ENCODE measurements at places on chromosomes 12 and 14.

GRCh38 chr12:107458163-107458562, 227.4 kb upstream of the PWP1 start:
- no peak for DNase-seq

- DNase-seq, result no peak
Observed at GRCh38 chr14:86035882-86036281, 505.9 kb downstream of the FLRT2 start.

GRCh38 chr12:29023436-29024076, 125.5 kb upstream of the FAR2 start:
- no peak for DNase-seq

DNA sequence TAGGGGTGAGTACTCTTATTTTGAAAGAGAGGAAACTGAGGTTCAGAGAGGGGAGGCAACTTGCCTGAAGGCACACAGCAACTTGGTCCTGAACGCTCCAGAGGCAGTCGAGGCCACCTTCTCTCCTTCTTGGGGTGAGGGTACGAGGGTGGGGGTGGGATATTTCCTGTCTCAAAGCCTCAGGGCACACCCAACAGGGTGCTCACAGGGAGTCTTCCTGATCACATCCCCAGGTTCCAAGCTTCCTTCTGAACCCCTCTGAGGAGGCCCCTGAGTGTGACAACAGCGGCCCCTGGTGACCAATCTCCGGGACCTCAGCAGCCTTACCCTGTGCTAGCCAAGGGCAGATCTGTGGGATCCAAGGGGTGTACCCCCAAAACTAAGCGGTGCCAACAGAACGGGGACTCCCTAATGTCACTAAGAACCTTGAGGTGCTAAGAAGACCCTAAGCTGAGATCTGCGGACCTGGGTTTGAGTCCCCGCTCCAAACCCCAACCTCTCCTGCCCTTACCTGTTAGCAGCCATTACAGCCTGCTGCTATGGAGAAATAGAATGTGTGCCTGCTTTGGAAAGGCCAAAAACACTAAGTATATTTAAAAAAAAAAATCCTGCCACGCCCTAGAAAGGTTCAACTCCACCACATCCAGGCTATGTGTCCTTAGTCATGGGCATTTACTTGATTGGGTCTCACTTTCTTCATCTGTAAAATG, 57.9 kb downstream of the TRPV4 start:
- DNase-seq, result peak; percentile 49

DNA sequence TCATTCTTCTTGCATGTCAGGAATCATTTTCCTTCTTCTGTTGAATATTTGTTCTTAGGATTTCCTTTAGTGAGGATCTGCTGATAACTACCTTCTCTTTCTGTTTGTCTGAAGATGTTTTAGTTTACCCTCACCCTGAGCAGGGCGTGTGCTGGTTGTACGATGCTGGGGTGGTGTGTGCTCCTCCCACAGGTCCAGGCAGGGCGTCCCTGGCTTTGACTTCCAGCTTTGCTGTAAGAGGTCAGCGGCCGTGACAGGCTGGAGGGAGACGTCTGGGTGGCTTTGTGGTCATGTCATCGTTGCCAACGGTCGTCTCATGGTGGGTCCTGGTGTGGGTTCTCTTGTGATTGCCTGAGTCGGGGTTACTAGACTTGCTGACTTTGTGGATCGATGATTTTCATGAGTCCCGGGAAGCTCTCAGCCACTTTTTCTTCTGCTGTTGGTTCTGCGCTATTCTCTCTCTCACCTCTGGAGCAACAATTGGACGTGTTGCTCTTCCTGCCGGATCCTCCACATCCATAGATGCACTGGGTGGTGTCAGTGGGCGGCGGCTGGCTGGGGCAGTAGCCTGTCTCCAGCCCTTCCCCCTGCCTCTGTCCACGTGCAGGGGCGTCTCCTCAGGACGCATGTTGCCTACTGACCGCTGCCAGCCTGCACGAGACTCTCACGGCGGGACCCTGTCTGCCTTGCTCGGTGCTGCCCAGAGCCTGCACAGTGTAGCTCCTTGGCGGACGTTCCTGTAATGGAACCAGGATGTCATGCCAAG, 8.4 kb downstream of the PACS2 start:
- no peak for DNase-seq

- DNase-seq, result no peak
Observed at GRCh38 chr12:21766403-21766802, 8.1 kb downstream of the KCNJ8 start.

GRCh38 chr14:100406505-100407131, 83.5 kb downstream of the SLC25A47 start:
- no peak for DNase-seq

DNA sequence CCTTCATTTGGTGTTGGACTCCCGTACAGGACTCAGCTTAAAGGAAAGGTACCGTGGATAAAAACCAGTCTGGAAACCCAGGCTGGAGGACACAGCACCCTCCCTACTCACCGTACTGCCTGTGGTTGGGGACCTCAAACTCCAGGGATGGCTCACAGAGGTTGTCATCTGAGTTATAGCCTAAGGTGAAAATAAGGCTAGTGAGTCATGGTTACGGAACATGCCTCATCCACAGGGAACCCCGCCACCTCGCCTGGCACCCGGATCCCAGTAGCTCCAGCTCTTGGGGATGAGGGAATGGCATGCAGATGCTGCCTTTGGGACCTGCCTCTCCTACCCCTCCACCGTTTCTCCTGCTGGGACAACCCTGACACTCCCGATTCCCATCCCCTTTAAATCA, 36.8 kb upstream of the GPR68 start:
- no peak for DNase-seq

DNA sequence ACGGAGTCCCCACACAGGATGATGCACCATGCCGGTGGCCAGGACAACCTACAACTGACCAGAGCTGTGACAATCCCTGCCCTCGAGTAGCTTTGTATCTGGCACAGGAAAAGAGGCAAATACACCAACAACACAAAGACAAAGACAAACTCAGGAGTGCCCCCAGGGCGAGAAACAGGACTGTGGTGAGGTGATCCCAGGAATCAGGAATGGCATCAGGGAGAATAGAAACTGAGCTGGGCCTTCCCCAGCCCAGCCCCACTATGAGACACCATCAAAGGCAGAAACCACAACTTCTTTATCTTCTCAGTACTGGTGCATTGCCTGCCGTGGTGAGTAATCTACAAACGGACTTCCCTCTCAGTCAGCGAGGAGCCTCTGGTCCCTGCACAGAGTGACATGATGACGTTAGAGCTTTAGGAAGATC, 157.7 kb downstream of the TTC7B start:
- no peak for DNase-seq

DNA sequence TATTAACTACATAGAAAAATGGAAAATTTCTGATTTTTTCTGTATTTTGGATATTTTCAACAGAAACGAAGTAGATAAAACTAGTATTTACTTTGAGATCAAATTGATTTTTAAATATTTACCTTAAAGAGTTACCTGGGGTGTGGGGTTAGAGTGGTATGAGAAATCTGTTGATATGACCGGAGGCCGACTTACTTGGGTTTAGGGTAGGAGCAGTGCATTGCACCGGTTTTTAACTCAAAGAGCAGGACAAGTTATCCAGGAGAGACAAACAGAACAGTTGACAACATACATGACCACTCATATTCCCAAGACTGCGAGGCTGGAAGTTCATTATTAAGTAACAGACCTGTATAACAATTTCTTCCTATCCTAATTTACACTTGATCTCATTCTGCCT, 31.4 kb downstream of the TPH2 start:
- no peak for DNase-seq

DNA sequence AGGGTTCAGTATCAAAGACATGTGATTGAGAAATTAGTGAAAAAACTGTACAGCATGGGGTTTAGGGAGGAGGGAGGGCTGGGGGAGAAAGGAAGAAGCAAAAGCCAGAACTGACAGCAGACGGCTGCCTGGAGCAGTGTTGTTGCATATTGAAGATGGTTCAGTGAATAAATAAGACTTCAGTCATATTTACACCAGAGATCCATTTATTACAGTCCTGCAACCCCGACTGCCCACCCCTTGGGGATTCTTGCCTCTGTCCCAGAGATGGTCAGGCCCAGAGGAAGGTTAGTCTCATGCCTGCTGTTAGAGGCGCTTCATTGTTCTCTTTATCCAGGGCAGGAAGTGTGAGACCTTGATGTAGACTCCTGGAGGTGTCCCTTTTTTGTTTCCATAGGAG, 3.2 kb downstream of the GZMH start:
- DNase-seq, result no peak

DNA sequence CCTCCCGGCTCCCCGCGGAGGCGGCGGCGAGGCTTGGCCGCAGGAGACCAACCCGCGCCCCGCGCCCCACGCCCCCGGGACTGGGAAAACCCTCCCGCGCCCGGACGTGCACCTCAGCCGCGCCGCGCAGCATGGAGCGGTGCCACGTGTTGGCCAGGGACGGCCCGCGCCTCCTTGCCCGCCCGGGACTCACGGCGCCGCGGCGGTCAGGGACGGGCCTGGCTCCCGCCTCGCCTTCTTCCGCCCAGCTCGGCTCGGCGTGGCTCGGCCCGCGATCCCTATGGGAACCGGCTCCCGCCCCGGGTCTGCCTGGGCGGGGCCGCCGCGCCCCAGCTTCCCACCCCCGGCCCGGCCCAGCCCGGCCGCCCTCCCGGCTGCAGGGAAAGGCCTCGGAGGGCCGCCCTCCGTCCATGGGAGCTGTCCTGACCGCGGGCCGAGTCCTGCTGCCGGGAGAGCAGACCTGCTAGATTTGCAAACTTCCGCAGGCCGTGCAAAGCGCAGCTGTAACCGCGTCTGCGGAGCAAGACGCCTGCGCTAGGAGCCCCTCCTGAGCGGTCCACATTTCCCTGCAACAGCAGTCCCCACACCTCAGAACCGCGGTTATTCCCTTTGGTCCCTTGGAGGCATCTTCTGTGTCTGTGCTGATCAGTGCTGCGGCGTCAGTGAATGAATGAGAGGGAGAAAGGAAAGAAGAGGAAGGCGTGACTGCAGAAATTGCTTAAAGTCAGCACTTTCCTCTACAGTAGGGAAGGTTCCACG, at the start of gene CDKL1:
Gene CDKL1, minus strand, starts transcription at position 251 of the 759 bp plus-strand sequence. CDS start 1,013 bp downstream, outside the sequence.
- DNase-seq, result no peak

- DNase-seq, result no peak
Observed at GRCh38 chr12:67498991-67499390, 149.6 kb upstream of the DYRK2 start.

DNA sequence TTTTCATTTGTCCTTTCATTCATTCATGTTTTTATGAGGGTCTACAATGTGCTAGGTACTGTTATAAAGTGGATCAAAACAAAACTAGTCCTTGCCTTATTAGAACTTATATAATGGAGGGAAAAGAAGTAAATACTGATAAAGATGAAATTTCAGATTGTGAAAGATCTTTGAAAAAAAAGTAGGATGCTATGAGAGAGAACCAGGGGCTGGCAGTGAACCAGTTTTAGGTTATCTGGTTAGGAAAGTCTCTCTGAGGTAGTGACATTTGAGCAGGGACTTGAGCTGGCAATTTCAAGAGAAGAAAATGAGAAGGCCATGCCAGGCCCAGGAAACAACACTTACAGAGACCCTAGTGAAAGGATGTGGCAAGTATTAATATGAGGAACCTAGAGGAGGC, 57.3 kb upstream of the E2F7 start:
- DNase-seq, result no peak

- DNase-seq, result no peak
Observed at GRCh38 chr12:102740141-102740955, 176.7 kb downstream of the PAH start.

GRCh38 chr12:111406474-111407376, 1.0 kb downstream of the SH2B3 start:
- peak; percentile 36 for DNase-seq

DNA sequence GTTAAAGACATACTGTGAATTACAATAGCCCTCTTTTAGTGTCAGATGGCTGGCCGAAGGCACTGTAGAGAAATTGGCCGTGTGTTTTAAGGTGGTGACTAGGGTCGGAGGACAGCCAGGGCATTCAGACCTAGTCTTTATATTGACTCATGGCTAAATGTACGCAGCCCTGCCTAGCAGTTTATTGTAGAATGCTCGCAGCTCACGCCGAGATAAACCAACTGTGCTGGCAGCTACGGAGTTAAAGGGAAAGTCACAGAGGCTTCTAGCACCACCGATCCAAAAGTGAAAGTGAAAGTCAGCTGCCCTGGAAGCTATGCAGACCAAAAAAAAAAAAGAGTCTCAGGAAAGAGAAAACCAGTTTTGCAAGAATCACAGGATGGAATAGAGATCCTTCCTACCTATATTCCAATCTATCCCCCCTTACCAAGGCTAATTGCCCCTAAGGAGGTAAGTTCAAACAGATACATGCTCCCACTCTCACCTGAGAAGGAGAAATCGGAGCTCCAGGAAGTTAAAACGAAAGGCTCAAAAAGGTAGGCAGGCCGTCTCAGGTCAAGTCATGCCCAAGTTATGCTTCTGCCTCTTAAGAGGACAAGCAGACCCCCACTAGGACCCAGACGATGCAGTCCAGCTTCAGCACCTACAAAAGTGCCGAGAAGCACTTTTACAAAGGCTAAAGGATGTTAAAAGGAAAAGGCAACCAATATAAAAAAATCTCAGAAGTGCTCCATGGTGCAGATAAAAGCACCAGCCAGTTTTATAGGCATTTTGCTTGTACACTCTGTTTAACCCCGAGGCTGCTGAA, 24.8 kb downstream of the KLRK1 start:
- peak; percentile 46 for DNase-seq

- DNase-seq, result no peak
Observed at GRCh38 chr12:20097626-20098025, 270.7 kb upstream of the PDE3A start.

- DNase-seq, result no peak
Observed at GRCh38 chr14:103889313-103890051, 38.8 kb upstream of the TDRD9 start.

DNA sequence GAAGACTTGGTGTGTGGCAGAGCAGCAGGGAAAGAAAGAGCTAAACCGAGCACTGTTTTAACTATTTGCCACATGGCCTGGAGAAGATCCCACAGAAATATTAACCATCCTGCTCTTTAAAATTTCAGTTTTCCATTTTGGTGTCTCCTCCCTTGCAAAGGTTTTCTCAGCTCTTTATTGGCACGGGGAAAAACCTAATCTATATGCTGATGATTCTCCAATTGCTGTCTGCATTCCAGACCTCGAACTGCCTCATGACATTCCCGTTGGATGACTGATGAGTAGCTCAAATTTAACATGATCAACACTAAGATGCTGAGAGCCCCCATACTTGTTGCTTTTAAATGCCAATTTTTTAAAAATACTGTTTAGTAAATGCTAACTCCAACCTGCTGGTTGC, 115.0 kb downstream of the EMP1 start:
- DNase-seq, result no peak

DNA sequence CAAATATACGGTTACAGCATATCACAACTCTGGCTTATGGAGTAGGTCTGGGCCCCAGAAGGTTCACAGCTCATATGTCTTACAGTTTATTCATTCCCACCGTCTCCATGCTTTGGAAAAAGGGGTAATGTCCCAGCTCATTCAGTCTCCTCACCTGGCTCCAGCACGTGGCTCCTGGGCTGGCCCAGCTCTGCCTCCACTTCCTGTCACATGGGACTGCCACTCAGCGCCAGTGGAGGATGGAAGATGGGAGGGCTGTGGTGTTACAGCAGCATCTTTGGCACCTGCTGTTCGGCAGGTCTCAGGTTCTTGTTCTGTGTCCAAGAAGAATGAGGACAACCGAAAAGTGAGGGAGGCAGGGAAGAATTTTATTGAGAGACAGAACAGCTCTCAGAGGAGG, 216.3 kb upstream of the ATXN7L3B start:
- DNase-seq, result no peak
